Gastrocnemius medialis (tissue), 4 donors: ENCODE measurements at places on chromosomes 6 and 20. TPM values are rescaled to one million over a fixed set of nuclear protein-coding genes. Genes with fewer than 3 reads are reported as not detected.

DNA sequence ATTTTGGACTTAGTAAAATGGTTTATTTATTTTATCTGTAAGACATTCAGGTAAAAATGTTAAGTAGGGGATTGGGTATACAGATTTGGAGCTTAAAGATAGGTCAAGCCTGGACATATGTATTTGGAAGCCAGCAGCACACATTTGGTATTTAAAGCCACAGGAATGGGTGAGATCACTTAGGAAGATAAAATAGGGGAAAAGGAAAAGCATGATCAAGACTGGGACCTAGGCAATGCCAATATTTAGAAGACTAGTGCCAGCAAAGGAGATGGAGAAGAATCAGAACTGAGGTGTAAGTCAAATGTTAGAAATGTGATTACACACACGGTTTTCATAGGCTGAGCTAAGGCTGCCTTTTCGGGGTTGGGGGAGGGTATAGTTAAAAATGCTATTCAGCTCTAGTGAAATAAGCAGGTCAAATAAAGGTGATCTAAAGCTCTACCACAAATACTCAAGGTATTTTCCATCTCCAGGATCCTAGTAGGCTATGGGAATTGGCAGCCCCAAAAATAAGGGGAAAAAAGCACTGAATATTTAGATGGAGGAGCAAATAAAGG is 20.6 kb downstream of the SLC2A12 start:
- no peaks in the 10 kb centered on the region for H3K27me3 ChIP-seq
- H3K4me3 ChIP-seq = no peak overlapping the region
- no peak overlapping the region for H3K27ac ChIP-seq

OTOR gene
- not detected for total RNA-seq

- no peak overlapping the region for H3K27ac ChIP-seq
- peaks cover 10% of the 10 kb centered on the region for H3K4me1 ChIP-seq
- no peak for DNase-seq
- H3K27me3 ChIP-seq = no peaks in the 10 kb centered on the region
- no peak overlapping the region for H3K4me3 ChIP-seq
Measured at GRCh38 chr6:75213732-75214131, 7.9 kb upstream of the COL12A1 start.

- H3K27ac ChIP-seq = no peak overlapping the region
- no peaks in the 10 kb centered on the region for H3K36me3 ChIP-seq
- no peak overlapping the region for H3K4me3 ChIP-seq
- no peaks in the 10 kb centered on the region for H3K4me1 ChIP-seq
- no peaks in the 10 kb centered on the region for H3K27me3 ChIP-seq
Measured at GRCh38 chr20:1747953-1748577, 90.5 kb upstream of the SIRPG start.

DNA sequence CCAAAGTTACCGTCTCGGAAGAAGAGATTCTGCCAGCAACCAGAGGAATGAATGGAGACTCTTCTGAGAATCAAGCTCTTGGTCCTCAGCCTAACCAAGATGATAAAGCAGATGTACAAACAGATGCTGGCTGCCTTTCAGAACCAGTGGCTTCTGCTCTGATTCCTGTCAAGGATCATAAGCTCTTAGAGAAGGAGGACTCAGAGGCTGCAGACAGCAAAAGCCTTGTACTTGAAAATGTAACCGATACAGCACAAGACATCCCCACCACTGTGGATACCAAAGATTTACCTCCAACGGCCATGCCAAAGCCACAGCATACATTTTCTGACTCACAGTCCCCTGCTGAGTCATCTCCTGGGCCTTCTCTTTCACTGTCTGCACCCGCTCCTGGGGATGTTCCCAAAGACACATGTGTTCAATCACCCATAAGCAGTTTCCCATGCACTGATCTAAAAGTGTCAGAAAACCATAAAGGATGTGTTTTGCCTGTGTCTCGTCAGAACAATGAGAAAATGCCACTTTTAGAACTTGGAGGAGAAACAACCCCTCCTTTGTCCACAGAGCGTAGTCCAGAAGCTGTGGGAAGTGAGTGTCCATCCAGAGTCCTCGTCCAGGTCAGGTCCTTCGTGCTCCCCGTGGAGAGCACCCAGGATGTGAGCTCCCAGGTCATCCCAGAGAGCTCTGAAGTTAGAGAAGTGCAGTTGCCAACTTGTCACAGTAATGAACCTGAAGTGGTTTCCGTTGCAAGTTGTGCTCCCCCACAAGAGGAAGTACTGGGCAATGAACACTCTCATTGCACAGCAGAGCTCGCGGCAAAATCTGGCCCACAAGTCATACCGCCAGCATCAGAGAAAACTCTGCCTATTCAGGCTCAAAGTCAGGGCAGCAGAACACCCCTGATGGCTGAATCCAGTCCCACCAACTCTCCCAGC is 109.6 kb downstream of the RTN4IP1 start:
- no peaks in the 10 kb centered on the region for H3K27me3 ChIP-seq
- H3K4me3 ChIP-seq = no peak overlapping the region
- no peak overlapping the region for H3K27ac ChIP-seq

BLTP3A gene
- total RNA-seq = 21.0 TPM

- H3K4me1 ChIP-seq = peaks cover 38% of the 10 kb centered on the region
- H3K4me3 ChIP-seq = no peak overlapping the region
- no peaks in the 10 kb centered on the region for H3K36me3 ChIP-seq
- H3K27me3 ChIP-seq = no peaks in the 10 kb centered on the region
- no peak for DNase-seq
Measured at GRCh38 chr6:13395272-13396237, 67.2 kb upstream of the TBC1D7 start.

GRCh38 chr6:32088487-32089049 is 20.6 kb downstream of the TNXB start:
- H3K27ac ChIP-seq = peak overlapping the region; percentile 73
- H3K27me3 ChIP-seq = peaks cover 5% of the 10 kb centered on the region
- DNase-seq = no peak
- H3K36me3 ChIP-seq = no peaks in the 10 kb centered on the region

GRCh38 chr20:14117768-14118167 is 122.5 kb downstream of the MACROD2 start:
- no peaks in the 10 kb centered on the region for H3K4me1 ChIP-seq
- no peaks in the 10 kb centered on the region for H3K27me3 ChIP-seq
- no peak overlapping the region for H3K4me3 ChIP-seq
- no peak overlapping the region for H3K27ac ChIP-seq

SLC44A4 gene
- total RNA-seq = not detected

- no peak overlapping the region for H3K27ac ChIP-seq
- no peaks in the 10 kb centered on the region for H3K27me3 ChIP-seq
- DNase-seq = no peak
- H3K36me3 ChIP-seq = no peaks in the 10 kb centered on the region
Measured at GRCh38 chr6:12150812-12151432, 138.8 kb downstream of the HIVEP1 start.

BPI gene
- not detected for total RNA-seq

GRCh38 chr6:129508477-129509145 is 201.4 kb downstream of the ARHGAP18 start:
- H3K4me3 ChIP-seq = no peak overlapping the region
- no peak for DNase-seq
- no peak overlapping the region for H3K27ac ChIP-seq
- H3K36me3 ChIP-seq = peaks cover 21% of the 10 kb centered on the region
- H3K27me3 ChIP-seq = no peaks in the 10 kb centered on the region

GRCh38 chr20:18421608-18422007 is 45.2 kb downstream of the DZANK1 start:
- H3K27me3 ChIP-seq = no peaks in the 10 kb centered on the region
- no peak overlapping the region for H3K4me3 ChIP-seq
- no peak for DNase-seq
- no peak overlapping the region for H3K27ac ChIP-seq
- no peaks in the 10 kb centered on the region for H3K4me1 ChIP-seq
- no peaks in the 10 kb centered on the region for H3K36me3 ChIP-seq

GRCh38 chr20:18754030-18754652 is 59.4 kb upstream of the SCP2D1 start:
- no peak for DNase-seq
- H3K4me3 ChIP-seq = no peak overlapping the region
- no peaks in the 10 kb centered on the region for H3K4me1 ChIP-seq
- no peaks in the 10 kb centered on the region for H3K27me3 ChIP-seq
- H3K27ac ChIP-seq = no peak overlapping the region

DNA sequence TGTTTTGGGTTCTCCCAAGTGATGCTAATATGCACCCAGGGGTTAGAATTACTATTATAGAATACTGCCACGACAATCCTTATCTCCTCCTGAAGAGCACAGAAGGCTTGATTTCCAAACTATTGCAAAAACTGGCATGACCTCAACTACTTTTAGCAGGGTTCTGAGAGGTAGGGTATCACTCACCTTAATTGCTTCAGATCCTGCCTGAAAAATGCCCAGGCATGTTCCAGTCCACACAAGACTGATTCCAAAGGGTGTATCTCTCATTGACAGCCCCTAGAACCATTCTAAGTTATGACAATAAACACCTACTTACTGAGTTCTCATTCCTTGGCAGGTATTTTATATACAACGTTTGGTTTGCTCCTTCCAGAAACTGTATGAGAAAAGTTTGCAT is 5.0 kb upstream of the DSE start:
- no peak for DNase-seq
- H3K4me1 ChIP-seq = peaks cover 5% of the 10 kb centered on the region
- H3K27ac ChIP-seq = no peak overlapping the region
- H3K27me3 ChIP-seq = no peaks in the 10 kb centered on the region
- no peaks in the 10 kb centered on the region for H3K36me3 ChIP-seq

DNA sequence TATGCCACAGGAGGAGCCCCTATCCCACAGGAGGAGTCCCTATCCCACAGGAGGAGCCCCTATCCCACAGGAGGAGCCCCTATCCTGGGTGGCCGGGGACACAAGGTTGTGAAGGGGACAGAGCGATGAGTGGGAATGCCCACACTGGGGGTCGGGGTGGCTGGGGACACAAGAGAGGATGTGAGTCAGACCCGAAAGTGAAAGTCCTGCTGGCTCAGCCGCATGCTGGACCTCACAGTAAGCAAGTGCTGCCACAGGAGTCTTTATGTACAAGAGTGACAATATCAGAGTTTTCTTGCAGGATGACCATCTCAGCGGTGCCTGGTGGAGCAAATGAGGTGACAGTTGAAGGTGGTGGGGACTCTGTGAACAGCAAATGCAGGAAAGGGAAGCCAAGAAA is 93.7 kb downstream of the PSMB1 start:
- no peak for DNase-seq
- H3K4me1 ChIP-seq = no peaks in the 10 kb centered on the region
- H3K36me3 ChIP-seq = no peaks in the 10 kb centered on the region
